Epithelial cell of esophagus (primary cell): ENCODE measurements at places on chromosomes 4 and X.

DNA sequence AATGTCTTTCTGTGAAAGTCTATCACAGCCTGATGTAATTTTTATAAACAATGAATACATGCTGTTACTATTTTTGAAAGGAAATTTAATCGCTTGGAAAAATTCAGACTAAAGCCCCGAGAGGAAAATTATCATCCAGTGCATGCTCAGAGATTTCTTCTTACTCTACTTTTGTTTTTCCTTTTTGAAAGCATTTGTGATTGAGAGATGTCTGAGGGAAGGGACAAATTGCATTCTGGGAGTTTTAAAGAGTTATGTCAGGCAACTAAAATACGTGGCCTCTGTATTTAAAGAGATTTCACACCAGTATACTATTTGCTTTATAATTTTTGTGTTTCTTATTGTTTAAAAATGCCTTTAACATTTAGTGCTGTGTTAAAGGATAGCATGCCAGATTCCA is 1.4 kb upstream of the ZFX start:
- no peak for DNase-seq

DNA sequence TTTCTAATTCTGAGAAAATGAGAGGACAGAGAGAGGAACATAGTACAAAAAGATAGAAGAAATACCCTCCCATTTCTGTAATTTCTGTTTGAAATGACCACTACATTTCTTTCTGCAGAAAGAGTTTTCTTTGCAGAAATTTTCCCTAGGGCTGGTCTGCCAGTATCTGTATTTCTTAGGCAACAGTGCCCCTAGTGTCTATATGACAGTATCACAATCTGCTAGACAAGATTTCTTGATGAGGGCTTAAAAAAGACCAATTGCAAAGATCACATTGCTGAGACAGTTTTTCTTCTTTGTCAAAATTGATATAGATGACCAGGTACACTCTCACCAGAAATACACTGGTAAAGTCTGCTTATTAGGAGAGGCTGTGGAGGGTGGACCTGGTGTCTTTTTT is 81.0 kb upstream of the ZDHHC15 start:
- DNase-seq, result peak; percentile 28

GRCh38 chr4:8255698-8256441 is 13.7 kb upstream of the HTRA3 start:
- peak; percentile 39 for DNase-seq

- no peak for DNase-seq
These were observed 37.3 kb upstream of the MBTPS2 start for GRCh38 chrX:21802054-21802670.

DNA sequence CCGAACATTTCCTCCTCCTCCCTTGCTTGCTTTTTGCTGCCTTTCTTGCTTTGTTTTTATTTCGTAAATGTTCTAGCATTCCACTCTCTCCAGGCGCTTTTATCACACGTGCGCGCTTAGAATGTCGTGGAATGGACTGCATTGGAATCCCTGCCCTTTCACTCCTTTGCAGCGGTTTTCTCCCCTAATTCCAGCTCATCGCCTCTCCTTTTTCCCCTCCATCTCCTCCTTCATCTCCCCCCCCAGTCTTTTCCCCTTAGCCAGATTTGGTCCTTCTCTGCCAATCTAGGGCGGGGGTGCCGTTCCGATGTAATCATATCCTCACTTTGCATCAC is 579 bp downstream of the OGT start:
- no peak for DNase-seq

DNA sequence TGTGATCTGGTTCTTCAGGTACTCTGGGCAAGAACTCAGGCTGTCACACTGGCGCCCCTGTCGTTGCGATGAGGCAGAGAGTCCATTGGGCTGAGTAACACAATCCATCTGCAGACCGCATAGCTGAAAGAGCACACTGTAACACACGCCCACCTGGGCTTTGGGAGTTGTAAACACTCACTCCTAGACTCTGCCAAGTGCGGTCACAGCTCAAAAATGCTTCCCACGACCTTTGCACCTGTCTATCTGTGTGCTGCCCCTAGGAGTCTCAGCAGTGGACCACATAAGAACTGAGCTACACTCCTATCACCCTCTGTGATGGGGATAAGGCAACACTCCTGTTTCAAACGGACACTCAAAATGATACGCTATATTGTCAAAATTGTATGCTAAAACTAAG is 2028.3 kb downstream of the PCDH7 start:
- DNase-seq, result no peak

GRCh38 chrX:134721766-134722532 is 63.7 kb upstream of the PLAC1 start:
- no peak for DNase-seq

- DNase-seq, result no peak
These were observed 284.8 kb upstream of the INTU start for GRCh38 chr4:127347936-127348335.

DNA sequence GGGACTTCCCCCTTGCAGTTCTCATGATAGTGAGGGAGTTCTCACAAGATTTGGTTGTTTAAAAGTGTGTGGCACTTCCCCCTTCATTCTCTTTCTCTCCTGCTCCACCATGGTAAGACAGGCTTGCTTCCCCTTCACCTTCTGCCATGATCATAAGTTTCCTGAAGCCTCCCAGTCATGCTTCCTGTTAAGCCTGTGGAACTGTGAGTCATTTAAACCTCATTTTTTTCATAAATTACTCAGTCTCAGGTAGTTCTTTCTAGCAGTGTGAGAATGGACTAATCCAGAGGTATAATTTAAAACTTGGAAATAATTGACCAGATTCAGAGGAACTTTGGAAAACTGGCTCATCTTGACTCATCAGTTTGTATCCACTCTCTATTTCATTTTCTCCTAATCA is 129.0 kb downstream of the TMEM47 start:
- DNase-seq, result peak; percentile 57

- peak; percentile 91 for DNase-seq
These were observed 187.0 kb downstream of the CCNG2 start for GRCh38 chr4:77344001-77344400.

DNA sequence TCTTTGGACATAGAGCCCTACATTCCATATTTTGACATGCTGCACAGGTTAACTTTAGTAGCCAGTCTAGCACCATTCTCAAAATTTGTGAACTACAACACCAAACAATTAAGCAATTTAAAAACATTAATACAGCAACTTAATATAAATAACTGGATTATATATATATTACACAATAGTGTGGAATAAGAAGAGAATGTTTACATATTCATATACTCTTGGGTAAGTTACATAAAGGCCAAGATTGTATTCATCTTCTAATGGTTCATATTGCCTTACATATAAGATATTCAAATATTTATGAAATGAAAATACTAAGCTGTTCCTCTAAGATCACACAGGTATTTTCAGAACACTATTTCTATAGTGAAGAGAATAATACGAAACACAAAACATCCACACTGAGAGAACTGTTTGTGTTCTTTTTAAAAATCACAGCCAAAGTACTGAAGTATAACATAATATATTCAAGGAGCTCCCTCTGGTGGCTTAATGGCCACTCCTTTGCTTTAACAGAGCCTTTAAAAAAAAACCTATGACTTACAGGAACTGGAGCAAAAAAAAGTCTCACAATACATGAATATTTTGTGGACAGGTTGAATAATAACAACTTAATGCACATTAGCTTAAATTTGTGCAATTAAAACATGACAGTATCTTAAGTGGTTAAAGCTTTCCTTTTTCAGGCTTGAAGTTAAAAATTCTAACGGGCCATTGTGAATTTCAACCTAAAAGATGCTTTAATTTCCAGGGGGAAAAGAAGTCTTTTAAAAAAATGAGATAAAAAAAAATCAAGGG is 46.2 kb downstream of the NEK1 start:
- peak; percentile 64 for DNase-seq

DNA sequence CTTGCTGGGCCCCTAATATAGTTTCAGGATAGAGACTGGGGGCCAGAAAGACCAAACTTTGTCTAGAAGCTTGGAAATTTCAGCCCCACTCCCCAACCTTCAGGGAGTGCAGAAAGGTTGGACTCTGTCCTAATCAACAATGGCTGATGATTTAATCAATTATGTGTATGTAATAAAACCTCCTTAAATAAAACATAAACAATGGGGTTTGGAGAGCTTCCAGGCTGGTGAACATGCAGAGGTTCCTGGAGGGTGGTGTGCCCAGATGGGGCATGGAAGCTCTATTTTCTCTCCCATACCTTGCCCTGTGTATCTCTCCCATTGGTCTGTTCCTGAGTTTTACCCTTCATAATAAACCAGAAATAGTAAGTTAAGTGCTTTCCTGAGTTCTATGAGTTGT is 174.2 kb downstream of the GC start:
- no peak for DNase-seq

DNA sequence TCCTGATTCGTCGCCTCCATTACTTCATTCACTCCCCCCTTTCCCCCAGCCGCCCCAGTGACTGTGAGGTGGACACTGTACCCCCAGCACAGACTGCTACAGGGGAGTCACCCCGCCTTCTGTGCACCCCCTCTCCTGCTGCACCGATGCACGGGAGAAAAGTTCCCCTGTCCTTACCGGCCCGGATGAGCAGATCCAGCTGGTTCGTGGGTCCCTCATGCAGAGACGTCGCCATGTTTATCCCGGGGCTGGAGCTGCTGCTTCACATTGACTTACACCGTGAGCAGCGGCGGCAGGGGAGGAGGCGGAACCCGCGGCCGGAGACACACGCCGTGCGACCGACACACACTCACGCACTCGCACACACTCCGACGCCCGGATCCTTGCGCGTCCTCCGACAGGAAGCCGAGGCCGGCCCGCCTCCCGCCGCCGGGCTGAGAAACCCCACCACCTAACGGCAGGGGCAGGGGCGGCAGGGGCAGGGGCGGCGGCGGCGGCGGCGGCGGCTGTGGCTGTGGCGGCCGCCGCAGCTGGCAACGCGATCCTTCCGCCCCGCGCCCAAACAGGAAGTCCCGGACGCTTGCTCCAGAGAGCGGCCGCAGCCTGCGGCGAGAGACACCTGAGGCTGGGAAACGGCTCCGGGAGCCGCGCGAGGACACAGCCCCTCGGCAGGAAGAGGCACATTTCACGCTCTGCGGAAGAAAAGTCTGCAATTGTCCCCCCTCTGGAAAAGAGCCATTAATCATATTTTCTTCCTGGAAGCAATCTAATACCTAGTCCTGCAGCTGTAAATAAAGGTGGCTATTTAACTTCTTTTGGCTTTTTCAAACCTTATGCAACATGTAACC is 68.6 kb downstream of the NOCT start:
- peak; percentile 91 for DNase-seq

DNA sequence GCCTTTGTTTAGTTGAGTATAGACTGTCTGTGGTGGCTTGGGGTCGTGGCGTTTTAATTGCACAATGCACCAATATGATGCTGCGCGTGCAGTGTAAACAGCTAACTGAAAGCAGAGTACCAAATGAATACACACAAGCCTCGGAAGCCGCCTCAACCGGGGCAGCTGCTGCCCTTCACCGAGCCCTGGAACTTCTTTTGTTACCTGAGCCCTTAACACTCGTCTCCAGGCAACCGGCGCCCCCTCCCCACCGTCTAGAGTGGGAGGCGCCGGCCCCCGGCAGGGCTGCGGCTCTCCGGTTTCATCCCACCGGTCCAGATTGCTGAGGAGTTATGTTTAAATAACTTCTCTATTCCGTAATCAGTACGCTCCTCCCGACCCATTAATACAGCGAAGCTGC is 173.2 kb upstream of the TBL1X start:
- no peak for DNase-seq

DNA sequence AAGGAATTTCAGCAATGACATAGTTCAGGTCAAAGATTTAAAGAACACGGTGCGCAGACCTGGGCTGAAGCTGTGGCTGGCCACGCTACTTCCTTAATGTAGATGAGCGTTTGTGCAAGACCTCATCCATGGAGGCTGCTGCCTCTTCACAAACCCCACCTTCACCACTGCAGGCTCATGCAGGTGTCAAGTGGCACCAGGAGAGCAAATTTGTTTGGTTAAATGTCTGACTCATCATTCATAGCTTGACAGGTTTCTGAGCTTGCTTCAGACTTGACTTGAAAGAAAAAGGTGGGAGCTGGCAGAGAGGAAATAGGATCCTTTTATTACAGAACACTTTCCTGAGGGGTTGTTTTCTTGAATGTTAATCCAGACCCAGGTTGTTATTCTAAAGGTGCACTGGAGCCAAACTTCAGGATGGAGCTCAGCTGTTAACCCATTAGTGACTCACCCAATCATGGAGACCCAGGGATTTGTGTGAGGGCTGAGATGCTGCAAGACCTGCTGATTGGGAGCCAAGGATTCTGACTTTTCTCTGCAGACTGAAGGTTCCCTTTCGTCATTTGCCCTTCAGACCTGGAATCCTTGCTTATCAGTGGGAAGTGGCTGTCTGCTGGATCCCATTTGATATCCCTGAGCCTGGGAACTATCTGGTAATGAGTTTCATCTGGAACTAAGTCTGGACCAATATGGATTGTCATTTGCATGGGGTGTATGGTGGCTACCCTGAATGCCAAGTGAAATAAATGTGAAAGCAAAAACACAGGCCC is 315.3 kb downstream of the PTTG2 start:
- peak; percentile 93 for DNase-seq

GRCh38 chr4:38084877-38085711 is 124.9 kb downstream of the PTTG2 start:
- no peak for DNase-seq

DNA sequence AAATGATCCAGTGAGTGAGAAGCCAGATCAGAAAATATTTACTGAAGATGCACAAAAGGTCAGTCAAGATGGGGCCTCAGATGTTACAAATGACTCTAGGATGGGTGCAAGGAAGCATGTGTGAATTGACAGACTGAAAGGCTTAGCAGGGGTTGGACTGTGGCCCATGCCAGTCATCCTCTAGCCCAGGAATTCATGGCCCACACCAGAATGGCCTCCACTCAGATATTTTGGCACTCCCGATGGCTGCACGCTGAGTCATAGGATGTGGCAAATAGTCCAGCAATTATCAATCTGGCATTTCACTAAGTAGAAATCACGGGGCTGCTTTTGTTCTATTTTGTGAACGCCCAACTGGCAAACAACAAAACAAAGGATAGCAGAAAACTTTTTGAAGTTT is 406.5 kb downstream of the IQCM start:
- peak; percentile 85 for DNase-seq

DNA sequence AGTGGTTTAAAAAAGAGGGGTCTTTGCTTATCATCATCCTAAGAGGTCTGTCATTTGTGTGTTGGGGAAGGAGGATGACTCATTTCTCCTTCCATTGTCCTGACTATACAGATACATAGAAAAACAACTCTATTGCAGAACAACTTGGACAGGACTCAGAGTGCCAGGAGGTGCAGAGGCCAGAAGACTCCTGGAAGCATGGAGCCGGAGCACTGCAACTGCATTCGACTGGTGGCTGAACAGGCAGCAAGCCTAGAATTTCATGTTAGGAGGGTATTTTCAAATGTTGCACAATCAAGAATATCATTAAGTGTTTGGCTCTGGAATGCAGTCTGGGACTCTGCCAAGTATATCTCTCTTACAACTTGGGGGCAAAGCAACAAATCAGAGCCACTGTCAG is 35.0 kb upstream of the MAML3 start:
- peak; percentile 60 for DNase-seq

- DNase-seq, result no peak
These were observed 39.5 kb downstream of the PCYT1B start for GRCh38 chrX:24607616-24608015.

GRCh38 chrX:31547816-31548215 is 476.0 kb upstream of the FTHL17 start:
- DNase-seq, result no peak

- no peak for DNase-seq
These were observed 44.0 kb downstream of the ARHGEF6 start for GRCh38 chrX:136736690-136737089.

- peak; percentile 65 for DNase-seq
These were observed 230.2 kb downstream of the CLCN4 start for GRCh38 chrX:10387011-10387410.
